ENCODE measurements at places on chromosomes 1 and 21. TPM values are rescaled to one million over a fixed set of nuclear protein-coding genes. Genes with fewer than 3 reads are reported as not detected.
A peak's percentile ranks its signal among the peaks of the same experiment; 100 is the strongest.

DNA sequence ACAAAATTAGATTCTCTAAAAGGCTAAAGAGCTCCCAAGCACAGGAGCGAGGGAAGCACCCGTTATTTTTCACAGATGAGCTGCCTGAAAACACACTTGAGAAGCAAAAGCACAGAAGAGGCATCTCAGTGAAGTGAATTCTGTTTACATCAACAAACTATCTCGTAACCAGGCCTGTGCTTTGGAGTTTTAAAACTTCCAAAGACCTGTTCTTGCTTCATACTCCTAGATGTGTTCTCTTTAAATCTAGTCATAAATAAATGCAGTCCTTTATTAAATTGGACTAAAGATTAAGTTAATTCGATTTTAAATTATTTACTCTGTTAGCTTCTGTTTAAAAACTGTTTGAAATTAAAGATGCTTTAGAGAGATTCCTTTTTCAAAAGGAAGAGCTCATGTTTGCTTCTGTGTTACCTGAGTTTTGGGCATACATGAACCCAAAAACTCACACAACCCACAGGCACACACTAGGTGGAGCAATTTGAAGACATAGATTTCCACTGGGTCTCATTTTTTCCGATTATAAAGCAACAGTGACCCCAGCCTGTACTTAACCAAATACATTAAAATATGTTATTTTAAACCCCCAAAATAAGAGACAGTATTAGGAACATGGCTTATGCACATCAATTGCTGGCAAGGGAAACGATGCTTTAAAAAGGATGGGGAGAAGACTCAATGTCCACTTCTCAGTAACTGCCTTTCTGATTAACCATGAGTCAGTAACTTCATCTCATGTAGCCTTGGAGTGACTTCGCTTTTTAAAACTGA is 648.2 kb downstream of the SMYD3 start:
- DNase-seq, result peak; percentile 50

DNA sequence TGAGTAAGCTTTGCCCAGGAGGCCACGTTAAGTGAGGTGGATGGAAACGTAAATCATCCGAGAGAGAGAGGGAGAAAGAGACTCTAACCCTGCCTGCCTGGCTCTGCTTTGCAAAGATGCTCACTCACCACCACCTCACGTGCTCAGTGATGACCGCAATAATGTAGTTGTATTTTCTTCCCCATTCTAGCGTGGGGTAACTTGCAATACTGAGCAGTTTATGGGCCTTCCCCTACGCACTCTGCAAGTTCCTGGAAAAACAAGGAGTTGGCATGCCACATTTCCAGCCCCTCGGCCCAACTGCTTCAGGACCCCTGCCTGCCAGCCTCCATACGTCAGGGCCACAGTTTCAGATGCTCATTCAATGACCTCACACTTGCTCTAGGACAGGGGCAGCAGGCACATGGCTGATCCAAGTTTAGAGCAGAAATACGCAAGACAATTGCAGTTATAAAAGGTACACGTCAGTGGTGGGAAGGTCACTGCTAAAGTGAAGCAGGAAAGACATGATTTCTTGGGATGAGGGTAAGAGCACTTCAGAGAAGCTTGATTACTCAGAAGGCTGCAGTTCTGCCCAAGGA is 112.5 kb upstream of the RAB4A start:
- no peak for DNase-seq

The KIF17 gene
- total RNA-seq, result 2.4 TPM

The GRIK3 gene
- 3.2 TPM for total RNA-seq

The SRGAP2 gene
- total RNA-seq, result 75.5 TPM

DNA sequence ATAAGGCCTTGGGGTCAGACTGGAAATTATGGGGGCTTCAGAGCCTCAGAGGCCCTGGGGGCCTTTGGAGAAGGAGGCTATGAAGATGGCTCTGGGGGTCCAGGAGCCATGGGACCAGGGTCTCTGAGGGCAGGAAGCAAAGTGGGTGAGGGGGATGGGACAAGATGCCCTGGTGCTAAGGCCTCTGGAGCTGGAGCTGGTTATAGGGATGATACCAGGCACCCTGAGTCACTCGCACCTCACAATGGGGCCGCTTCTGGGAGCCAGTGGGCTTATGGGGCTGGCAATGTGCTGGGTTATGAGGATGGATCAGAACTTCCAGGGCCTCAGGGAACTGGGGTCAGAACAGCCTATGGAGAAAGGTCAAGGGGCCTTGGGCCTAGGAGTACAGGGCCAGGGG is 17.6 kb downstream of the IGFN1 start:
- no peak for DNase-seq

GRCh38 chr1:156913809-156914387 is 6.5 kb upstream of the LRRC71 start:
- DNase-seq, result no peak

GRCh38 chr1:59776960-59777852 is 37.5 kb upstream of the HOOK1 start:
- DNase-seq, result no peak

- no peak for DNase-seq
Observed at GRCh38 chr1:59985911-59986515, 59.4 kb upstream of the CYP2J2 start.

GRCh38 chr1:164950541-164950986 is 391.6 kb downstream of the PBX1 start:
- DNase-seq, result peak; percentile 88

Measured in tongue (tissue), 3 donors.